ENCODE measurements at places on chromosomes 1 and 21. TPM values are rescaled to one million over a fixed set of nuclear protein-coding genes. Genes with fewer than 3 reads are reported as not detected.

Gene TNFRSF14
- 57.6 TPM for polyA plus RNA-seq

Gene CAMSAP2
- polyA plus RNA-seq: 14.5 TPM

Gene SAMSN1
- polyA plus RNA-seq: 4.3 TPM

Gene FAM177B
- 0.23 TPM for polyA plus RNA-seq

DNA sequence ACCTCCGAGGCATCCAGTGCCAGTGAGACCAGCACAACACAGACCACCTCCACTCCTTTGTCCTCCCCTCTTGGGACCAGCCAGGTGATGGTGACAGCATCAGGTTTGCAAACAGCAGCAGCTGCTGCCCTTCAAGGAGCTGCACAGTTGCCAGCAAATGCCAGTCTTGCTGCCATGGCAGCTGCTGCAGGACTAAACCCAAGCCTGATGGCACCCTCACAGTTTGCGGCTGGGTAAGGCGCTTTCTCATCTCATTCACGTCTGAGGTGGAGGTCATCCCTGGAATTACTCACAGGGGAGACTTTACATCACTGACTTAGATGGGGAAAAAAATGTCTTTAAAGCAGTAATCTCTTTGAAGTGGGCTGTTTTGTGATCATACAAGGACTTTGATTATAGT, 106.3 kb downstream of the CD247 start:
- H3K27me3 ChIP-seq: no peaks in the 10 kb centered on the region
- DNase-seq: no peak
- H3K36me3 ChIP-seq: no peaks in the 10 kb centered on the region
- no peak overlapping the region for H3K4me3 ChIP-seq
- no peak overlapping the region for H3K27ac ChIP-seq

DNA sequence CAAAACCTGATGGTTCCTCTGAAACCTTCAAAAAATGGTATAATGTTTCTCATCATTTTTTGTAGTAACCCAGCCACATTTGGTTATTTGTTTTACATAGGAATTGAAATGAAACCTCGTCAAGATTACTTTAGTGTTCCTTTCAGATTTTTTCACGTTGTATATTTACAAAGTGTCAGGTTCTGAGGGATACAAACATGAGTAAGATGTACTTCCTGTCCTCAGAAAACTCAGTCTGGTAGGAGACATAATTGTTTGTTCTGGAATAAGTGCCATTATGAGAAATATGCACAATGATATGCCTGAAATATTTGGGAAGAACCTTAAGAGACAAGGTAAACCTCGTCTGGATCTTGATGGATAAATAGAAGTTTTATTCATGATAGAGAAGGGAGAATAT, 145.5 kb downstream of the USP25 start:
- no peak overlapping the region for H3K4me3 ChIP-seq
- no peaks in the 10 kb centered on the region for H3K4me1 ChIP-seq
- DNase-seq: no peak
- no peaks in the 10 kb centered on the region for H3K36me3 ChIP-seq
- no peaks in the 10 kb centered on the region for H3K27me3 ChIP-seq
- H3K27ac ChIP-seq: no peak overlapping the region

GRCh38 chr1:108009603-108010195, 44.7 kb upstream of the VAV3 start:
- H3K4me1 ChIP-seq: no peaks in the 10 kb centered on the region
- no peak overlapping the region for H3K27ac ChIP-seq
- H3K36me3 ChIP-seq: no peaks in the 10 kb centered on the region

DNA sequence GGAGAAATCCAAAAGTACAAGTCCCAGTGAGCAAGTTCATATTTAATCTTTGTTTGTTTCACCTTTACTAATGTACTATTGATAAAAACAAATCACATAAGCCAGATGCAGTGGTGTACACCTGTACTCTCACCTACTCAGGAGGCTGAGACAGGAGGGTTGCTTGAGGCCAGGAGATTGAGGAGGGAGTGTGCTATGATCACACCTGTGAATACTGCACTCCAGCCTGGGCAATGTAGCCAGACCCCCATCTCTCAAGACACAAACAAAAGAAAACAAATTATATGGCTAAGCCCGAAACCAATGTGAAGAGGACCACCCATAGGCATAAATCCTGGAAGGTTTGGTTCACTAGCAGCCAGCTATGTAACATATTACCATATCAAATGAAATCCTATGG, 9.6 kb upstream of the USP24 start:
- no peaks in the 10 kb centered on the region for H3K27me3 ChIP-seq
- DNase-seq: no peak
- H3K4me1 ChIP-seq: no peaks in the 10 kb centered on the region
- no peak overlapping the region for H3K4me3 ChIP-seq

- no peak for DNase-seq
- H3K4me3 ChIP-seq: no peak overlapping the region
- no peaks in the 10 kb centered on the region for H3K27me3 ChIP-seq
- no peaks in the 10 kb centered on the region for H3K4me1 ChIP-seq
Observed at GRCh38 chr1:163147019-163147418, 55.7 kb downstream of the RGS5 start.

- no peaks in the 10 kb centered on the region for H3K36me3 ChIP-seq
- H3K4me1 ChIP-seq: no peaks in the 10 kb centered on the region
- no peak overlapping the region for H3K4me3 ChIP-seq
- H3K27me3 ChIP-seq: no peaks in the 10 kb centered on the region
- DNase-seq: peak; percentile 84
Observed at GRCh38 chr1:154335025-154335714, 9.8 kb downstream of the ATP8B2 start.

DNA sequence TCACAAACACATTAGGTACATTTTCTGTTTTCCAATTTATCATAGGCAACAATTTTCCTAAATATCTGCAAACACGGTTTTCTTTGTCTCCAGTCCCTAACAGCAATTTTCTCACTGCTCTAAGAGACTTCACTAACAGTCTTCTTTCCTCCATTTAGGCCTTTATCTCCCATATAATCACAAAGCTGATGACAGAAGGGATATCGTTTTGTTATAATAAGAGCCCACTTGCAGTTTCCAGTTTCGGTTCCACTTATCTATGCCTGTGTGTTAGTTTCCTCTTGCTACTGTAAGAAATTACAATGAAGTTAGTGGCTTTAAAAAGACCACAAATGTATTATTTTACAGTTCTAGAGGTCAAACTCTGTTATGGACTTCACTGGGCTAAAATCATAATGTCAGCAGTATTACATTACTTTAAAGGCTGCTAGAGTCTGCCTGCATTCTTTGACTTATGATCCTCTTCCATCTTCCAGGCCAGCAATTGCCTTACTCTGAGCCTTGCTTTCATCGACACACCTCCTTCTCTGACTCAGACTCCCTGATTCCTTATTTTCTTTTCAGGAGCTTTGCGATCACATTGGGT, 549.3 kb downstream of the NCAM2 start:
- H3K4me3 ChIP-seq: no peak overlapping the region
- no peak for DNase-seq
- no peak overlapping the region for H3K27ac ChIP-seq
- no peaks in the 10 kb centered on the region for H3K36me3 ChIP-seq

DNA sequence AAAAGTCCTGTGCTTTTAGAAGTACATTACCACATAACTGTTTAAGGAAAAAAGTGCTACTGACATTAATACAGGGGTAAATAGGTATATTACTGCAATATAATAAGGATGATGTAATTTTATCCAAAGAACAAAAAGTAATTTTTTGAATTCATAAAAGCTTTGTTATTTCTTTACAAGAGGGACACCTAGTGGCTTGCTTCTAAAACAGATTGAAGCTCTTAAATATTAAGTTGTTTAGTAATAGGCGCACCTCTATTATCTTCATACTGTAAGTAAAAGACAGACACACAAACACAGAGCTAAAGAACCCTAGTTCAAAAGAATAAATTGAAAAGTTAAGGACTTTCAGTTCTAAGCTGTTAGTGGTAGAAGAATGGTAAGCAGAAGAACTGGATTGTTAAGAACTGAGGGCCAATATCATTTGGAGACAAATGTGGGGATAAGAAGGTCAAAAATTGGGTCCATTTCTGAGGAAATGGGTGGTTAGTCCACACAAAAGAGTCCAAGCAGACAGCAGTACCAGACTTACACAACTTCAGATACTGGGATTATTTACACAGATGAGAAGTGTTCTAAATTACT, 15.4 kb downstream of the ZNHIT6 start:
- H3K4me3 ChIP-seq: no peak overlapping the region
- no peaks in the 10 kb centered on the region for H3K4me1 ChIP-seq
- no peaks in the 10 kb centered on the region for H3K36me3 ChIP-seq
- no peaks in the 10 kb centered on the region for H3K27me3 ChIP-seq
- no peak for DNase-seq

DNA sequence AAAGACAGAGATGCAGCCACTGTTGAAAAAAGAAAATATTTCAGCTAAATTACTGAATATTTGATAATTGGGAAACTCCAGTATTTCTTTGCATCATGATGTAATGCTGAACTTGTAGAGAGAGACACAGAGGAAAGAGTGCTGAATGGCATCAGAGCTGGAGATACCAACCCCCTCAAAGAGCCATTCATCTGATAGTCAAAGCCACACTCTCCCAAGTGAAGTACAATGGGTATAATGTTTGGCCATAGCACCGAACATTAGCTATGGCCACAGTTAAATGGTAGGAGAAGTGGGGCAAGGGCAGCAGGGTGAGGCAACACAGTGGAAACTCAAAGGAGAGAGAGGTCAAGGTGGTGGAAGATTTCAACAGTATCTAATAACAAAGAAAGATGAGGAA, 107.5 kb upstream of the TNFSF4 start:
- no peaks in the 10 kb centered on the region for H3K36me3 ChIP-seq
- H3K4me3 ChIP-seq: no peak overlapping the region
- H3K27ac ChIP-seq: no peak overlapping the region
- peaks cover 2% of the 10 kb centered on the region for H3K4me1 ChIP-seq
- H3K27me3 ChIP-seq: no peaks in the 10 kb centered on the region
- DNase-seq: no peak

DNA sequence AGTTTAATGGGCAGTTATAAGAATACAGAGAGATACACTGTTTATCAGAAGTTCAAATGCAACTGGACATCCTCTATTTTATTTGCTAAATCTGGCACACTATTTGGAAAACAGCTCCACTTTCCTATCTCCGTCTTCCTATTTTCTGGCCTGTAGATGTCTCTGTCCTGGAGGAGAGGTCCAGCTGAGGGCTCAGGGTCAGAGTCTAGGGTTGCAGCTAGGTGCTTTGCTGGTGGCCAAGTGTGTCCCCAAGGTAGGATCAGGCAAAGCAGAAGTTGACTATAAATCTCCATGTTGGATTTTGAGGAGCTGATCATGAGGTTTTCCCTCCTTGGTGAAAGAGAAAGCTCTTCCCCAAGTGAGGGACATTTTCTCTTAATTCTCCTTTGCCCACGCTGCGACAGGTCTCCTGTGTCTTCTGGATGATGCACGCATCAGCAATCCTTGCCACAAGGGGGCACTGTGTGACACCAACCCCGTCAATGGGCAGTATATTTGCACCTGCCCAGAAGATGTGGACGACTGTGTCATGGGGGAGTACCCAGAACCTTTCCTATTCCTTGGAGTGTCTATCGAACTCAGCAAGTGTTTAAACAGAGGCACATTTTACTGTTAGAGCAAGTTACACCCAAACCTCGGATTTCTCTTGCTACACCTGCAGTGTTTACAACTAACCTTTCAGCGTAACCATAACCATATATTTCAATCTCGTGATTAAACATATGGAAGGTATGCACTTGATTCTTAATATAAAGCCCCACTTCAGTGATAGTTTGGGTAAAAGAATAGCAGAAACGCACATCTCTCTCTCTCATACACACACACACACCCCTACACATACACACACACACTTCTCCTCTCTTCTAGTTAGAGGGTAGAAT, 10.2 kb downstream of the ADAM30 start:
- no peak overlapping the region for H3K4me3 ChIP-seq
- H3K4me1 ChIP-seq: no peaks in the 10 kb centered on the region
- H3K36me3 ChIP-seq: no peaks in the 10 kb centered on the region
- no peak overlapping the region for H3K27ac ChIP-seq
- no peaks in the 10 kb centered on the region for H3K27me3 ChIP-seq

- DNase-seq: peak; percentile 29
- H3K36me3 ChIP-seq: no peaks in the 10 kb centered on the region
- no peak overlapping the region for H3K27ac ChIP-seq
- H3K27me3 ChIP-seq: no peaks in the 10 kb centered on the region
- H3K4me3 ChIP-seq: no peak overlapping the region
Observed at GRCh38 chr1:1109743-1110142, 6.1 kb downstream of the C1orf159 start.

DNA sequence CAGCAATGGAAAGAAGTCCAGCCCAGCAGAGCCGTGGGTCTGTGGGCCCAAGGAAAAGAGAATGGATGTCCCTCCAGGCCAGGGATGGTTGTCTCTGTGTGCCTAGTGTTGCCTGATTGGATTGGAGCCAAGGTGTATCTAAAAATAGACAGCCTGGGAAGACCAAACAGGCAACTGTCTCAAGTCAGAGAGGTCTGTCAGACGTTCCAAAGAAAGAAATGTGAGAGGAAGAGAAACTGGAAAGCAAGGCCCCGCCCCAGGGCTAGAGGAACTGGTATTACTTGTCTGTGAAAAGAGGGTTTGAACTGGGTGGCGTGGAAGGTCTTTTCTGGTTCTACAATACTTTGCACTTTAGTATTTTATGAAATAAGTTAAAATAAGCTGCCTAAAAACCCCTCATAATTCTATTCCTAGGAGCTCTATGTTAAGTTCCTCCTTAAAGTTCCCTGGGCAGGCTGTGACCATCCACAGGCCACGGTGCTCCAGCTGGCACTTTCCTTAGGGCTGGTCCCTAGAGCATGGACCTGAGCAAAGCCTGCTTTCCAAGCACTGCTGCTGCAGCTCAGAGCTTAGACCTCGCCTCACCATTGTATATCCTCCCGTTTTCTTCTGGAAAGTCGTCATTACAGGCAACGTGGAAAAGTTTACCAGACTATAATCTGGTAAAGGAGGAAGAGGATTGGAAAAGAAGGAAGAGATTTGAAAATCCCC, 151.6 kb downstream of the DISC1 start:
- no peak for DNase-seq
- H3K4me3 ChIP-seq: no peak overlapping the region
- H3K4me1 ChIP-seq: peaks cover 5% of the 10 kb centered on the region
- no peak overlapping the region for H3K27ac ChIP-seq
- no peaks in the 10 kb centered on the region for H3K27me3 ChIP-seq
- H3K36me3 ChIP-seq: no peaks in the 10 kb centered on the region

GRCh38 chr1:68233202-68233601, 879 bp upstream of the WLS start:
- peaks cover 7% of the 10 kb centered on the region for H3K4me1 ChIP-seq
- H3K27me3 ChIP-seq: no peaks in the 10 kb centered on the region
- DNase-seq: no peak
- no peak overlapping the region for H3K27ac ChIP-seq

DNA sequence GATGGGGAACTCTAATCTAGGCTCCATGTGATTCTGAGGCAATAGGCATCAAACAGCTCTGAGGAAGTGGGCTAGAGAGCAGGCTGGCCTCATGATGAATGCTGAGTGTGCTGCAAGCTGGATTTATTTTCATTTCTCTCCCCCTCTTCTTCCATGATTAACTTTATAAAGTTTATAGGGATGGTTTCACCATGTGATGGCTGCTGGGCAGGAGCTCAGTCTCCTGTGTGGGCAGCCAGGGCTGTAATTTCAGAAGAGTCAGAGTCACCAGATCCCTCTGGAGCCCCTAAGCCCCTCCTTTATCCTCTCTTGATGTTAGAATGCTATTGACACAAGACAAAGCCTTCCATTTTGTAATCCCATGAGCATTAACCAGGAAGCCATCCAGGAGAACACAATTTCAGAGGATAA, 143.6 kb downstream of the CNIH3 start:
- no peaks in the 10 kb centered on the region for H3K36me3 ChIP-seq
- no peaks in the 10 kb centered on the region for H3K27me3 ChIP-seq
- no peak overlapping the region for H3K27ac ChIP-seq
- no peak for DNase-seq

GRCh38 chr1:235357485-235358373, 9.5 kb upstream of the TBCE start:
- H3K36me3 ChIP-seq: no peaks in the 10 kb centered on the region
- H3K4me3 ChIP-seq: no peak overlapping the region
- H3K4me1 ChIP-seq: no peaks in the 10 kb centered on the region
